B cell (primary cell): ENCODE measurements at places on chromosomes 13 and 19.

DNA sequence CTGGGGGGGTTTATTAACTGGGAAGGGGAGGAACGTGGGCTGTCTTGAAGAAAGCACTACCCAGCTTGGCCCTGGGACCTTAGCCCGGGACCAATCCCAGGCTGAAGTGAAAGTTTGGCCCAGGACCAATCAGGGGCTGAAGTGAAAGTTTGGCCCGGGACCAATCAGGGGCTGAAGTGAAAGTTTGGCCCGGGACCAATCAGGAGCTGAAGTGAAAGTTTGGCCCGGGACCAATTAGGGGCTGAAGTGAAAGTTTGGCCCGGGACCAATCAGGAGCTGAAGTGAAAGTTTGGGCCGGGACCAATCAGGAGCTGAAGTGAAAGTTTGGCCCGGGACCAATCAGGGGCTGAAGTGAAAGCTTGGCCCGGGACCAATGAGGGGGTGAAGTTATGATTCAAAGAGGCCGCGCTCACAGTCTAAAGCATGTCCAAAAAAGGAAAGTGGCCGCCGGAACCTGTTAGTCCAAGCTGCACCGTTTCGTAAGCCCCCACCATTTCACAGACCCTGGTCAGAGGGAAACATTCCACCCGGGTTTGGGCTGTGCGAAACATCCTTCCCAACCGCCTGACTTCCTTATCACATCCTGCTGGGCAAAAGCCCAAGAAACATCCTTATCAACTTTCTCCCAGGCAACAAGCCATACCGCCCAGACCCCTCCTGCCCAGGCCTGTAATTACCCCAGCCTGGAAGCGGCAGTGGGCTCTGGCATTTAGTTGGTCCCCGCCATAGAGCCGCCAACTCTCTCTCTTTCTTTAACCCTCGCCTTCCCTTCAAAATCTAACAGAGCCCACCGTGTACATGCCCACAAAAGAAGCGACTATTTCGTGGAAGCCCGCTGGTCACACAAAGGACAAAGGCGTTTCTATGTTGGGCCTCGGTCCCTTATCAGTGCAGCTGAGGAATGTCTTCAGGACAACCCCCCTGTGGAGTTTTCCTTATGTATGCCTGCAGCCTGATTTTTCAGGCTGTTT lies 1.1 kb downstream of the ZNF850 start:
- DNase-seq, result peak; percentile 69

DNA sequence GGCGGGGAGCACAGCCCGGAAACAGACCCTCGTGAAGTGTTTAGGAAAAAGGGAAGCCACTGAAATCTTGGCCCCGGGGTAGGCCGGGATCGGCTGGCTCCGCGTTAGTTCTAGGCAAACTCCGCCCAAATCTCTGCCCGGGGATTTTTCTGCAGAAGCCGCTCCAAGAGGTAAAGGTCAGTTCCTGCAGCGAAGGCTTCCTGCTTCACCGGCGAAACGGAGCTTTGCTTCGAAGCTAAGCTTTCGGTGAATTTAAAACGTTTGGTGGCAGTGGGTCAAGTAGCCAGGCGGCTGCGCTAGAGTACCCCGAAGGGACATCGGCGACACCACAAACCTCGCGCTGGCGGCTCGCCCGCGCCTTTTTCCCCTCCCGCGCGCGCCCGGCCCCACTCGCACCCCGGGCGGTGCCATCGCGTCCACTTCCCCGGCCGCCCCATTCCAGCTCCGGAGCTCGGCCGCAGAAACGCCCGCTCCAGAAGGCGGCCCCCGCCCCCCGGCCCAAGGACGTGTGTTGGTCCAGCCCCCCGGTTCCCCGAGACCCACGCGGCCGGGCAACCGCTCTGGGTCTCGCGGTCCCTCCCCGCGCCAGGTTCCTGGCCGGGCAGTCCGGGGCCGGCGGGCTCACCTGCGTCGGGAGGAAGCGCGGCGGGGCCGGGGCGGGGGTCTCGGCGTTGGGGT lies 441 bp downstream of the GJB2 start:
- peak; percentile 48 for DNase-seq

DNA sequence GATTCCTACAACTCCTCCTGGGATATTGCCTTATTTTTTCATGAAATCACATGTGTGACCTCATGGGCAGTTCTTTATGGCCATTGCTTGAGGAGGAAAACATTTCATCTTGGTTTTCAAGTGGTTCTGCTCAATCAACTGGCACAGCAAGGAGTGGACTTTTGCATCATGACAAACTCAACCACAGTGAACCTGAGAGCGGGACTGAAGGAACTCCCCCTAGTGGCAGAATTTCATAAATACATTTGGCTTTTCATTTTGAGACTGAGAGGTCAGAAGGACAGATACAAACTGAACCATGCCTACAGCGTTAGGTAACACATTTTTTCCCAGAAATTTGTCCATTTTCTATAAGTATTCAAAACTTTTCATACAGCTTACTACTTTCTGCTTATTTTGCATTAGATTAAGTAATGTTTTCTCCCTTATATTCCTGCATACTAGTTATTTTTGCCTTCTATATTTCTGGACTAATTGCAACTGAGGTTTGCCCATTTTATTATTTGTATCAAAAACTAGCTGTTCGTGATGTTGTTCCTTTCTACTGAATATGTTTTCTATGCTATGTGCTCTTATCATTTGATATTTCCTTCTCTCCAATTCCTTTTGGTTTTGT lies 13.4 kb upstream of the SIGLEC12 start:
- DNase-seq, result peak; percentile 74

- no peak for DNase-seq
Measured at GRCh38 chr19:6378041-6378440, 2.3 kb upstream of the PSPN start.

- no peak for DNase-seq
Measured at GRCh38 chr19:16435999-16436650, 35.6 kb downstream of the EPS15L1 start.

DNA sequence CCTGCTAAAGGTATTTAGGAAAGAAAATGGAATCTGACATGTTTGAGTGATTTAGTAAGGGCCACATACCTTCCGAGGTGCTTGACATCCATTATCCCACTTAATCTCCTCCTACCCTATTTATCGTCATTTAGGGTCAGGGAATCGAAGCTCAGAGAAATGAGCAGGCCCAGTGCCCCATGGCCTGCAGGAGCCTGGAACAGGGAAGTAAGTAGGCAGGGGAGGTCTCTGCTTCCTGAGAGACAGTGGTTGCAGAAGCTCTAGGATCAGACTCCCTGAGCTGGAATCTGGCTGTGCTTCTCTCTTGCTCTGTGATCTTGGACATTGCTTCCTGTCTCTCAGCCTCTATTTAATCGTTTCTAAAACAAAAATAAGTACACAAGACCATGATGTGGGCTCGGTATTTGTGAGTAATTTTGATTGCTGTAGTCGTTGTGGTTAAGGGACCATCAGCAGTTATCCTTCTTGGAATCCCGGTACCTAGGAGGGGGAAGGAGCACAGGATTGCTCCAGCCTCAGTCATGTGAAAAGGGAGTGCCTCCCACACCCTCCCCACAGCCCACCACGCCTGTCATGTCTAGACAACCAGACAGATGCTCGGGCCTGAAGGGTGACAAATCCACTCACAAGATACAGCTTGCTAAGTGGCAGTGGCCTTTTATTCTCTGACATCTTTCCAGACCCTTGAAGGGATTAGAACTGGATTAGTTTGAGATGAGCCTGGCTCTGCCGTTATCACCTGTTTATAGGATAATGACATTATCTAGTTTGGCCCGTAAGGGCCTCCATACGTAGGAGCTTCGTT lies 169.2 kb upstream of the TSHZ3 start:
- DNase-seq, result no peak

- DNase-seq, result no peak
Measured at GRCh38 chr13:45208132-45208531, 7.3 kb upstream of the KCTD4 start.

- no peak for DNase-seq
Measured at GRCh38 chr19:27858981-27859581, 1353.9 kb downstream of the UQCRFS1 start.

GRCh38 chr13:107864543-107865317 lies 350.6 kb downstream of the LIG4 start:
- DNase-seq, result no peak

GRCh38 chr19:16446724-16447368 lies 24.9 kb downstream of the EPS15L1 start:
- peak; percentile 79 for DNase-seq

DNA sequence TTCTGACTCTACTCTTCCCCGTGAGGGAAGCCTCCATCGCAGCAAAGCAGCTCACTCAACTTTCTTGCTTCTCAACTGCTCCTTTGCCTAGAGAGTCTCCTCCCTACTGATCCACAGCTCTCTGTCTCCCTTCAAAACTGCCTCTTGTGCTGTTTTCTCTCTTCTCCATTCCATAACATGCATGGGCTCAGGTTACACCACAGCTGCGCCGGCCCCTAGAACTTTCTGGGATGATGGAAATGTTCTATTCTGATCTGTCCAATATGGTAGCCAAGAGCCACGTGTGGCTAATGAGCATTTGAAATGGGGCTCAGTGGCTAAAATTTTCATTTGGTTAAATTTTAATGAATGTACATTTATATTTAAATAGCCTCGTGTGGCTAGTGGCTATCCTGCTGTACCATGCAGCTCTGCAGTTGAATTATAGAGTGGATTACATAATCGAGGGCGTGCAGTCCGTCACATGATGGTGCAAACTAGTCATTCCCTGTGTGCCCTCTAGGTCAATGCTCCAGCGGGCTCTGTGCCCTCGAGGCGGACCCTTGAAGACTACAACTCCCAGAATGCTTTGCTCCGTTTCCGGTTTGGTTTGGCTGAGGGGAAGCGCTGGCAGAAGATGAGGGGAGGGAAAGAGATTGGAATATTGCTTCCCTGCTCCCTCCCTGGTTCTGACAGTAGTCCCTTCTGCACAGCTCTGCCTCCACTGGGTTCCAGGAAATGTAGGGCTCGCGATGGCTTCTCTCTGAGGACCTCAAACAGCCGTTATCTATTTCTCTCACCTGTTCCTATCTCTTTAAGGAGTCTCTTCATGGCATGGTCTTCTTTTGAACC lies 109.8 kb downstream of the CACNA1A start:
- DNase-seq, result peak; percentile 9

DNA sequence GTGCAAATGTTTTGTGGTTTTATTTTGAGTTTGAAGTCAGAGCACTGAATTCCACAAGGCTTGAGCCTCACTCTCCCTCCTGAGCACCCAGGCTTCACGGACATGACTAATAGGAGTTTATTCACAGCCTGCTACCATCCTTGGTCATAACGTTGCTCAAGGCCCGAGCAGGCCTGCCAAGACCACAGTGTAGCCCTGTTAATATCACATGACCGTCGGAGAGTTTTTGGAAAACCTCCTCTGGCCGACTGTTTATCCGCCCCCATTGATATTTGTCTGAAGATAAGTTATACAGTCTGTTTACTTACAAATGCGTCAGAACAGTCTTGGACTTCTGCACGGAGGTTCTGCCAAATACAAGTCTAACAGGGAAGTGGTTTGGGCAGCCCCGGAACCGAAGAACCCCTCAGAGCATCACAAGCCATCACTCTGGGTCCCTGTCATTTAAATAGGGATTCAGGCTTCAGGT lies 89.9 kb downstream of the COL4A2 start:
- no peak for DNase-seq

- no peak for DNase-seq
Measured at GRCh38 chr13:84263354-84264069, 381.2 kb upstream of the SLITRK1 start.

DNA sequence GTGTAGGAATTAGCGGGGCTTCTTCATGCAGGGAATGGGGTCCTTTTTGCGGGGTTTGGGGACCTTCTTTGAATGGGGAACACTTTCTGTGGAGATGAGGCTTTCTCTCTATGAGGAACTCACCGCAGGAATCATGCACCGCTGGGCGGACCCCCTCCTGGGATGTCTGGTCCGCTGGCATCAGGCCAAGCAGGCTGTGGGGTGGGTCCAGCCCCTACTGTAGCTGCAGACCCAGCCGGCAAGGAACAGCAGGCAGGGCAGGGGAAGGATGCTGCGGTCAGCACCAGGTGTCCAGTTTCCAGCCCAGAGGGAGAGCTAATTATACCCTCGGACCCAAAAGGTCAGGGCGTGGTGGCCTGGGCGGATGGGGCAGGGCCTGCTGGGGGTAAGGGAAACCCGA lies 1.8 kb downstream of the MYBPC2 start:
- peak; percentile 77 for DNase-seq

DNA sequence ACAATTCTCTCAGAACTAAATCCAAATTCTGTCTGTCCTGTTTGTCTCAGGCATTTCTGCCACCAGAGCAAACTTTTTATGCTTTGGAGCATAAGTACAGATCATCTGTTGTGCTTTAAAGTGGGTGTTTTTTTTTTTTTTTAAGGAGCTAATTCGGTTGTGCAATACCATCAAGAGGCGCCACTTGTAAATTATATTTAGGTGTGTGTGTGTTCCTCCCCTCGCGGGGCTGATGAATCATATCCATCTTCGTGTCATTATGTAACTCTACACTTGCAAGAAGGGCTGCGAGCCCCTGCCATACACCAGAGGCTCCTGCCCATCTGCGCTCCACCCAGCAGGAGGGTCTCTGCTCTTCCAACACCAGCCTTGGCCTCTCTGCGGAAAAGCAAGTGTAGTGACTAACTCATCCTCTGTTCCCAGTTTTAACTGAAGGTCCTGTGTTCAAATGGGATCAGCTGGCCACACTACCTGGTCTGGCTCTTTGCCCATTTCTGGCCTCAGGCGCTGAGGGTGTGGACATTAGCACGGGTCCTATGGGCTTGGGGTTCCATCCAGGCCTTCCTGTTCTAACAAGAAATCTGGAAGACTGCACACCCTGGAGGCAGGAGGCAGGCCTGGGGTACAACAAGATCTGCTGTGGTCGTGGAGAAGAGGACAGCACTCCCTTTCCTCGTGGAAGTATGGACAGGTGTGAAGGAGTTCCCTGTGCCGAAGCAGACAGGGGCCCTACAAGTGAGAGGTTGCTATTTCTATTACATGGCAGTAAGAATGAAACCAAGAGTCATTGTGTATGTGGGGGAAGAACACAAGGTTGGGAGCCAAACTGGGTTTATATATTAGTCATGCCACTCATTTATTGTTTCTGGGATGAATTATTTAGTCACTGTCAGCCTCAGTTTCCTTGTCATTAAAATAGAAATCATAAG lies 96.1 kb upstream of the MBNL2 start:
- DNase-seq, result no peak

- peak; percentile 35 for DNase-seq
Measured at GRCh38 chr19:18596752-18597157, 8.2 kb downstream of the REX1BD start.

DNA sequence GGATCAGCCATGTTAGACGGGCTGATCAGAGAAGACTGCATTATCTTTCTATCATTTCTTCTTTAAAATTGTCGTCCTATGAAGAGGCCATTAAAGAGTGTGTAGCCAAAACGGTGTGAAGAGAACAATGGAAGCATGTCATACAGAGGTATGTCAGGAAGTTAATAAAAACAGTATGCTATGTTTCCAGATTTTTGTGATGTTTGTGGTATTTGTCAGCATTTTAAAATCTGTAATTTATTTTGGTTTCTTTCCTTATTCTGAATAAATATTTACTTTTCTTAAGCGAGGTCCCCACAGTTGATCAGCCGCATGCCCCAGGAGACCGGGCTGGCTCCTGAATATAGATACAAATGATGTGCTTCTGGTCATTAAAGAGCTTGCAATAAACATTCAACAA lies 142.9 kb upstream of the SERP2 start:
- DNase-seq, result no peak

- DNase-seq, result no peak
Measured at GRCh38 chr13:34026308-34026707, 208.4 kb downstream of the RFC3 start.

GRCh38 chr19:45119582-45119981 lies 26.6 kb downstream of the PPP1R37 start:
- no peak for DNase-seq
